KBM-7 (cell line): ENCODE measurements at places on chromosomes 11 and 22.

- peak; percentile 2 for DNase-seq
Observed at GRCh38 chr11:103257360-103257759, 148.1 kb downstream of the DYNC2H1 start.

DNA sequence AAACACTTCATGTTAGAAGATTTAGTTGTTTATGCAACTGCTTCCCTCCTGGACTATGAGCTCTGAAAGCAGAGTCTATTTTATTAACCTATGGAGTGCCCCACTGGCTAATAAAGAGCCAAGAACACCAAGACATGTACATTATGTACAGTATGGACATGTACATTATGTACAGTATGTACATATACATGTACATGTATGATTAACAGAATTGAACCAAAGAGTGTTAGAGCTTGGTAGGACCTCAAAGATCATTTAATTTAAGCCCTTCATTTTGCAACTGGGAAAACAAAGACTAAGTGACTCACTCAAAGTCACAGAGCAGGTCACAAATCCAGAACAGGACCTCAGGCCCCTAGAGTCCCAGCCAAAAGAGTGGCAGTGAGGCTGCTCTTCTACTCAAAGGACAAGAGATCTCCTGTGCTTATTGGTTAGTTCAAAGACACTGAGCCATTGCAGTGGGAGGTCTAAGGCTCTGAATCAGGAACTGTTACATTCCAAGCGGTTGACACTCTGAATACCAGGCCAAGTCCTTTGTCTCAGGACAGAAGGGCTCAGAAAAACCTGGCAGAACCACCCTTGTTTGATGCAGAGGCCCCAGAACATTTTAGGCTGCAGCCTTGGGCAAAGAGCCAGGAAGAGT lies 103.8 kb downstream of the FAM168A start:
- no peak for DNase-seq

DNA sequence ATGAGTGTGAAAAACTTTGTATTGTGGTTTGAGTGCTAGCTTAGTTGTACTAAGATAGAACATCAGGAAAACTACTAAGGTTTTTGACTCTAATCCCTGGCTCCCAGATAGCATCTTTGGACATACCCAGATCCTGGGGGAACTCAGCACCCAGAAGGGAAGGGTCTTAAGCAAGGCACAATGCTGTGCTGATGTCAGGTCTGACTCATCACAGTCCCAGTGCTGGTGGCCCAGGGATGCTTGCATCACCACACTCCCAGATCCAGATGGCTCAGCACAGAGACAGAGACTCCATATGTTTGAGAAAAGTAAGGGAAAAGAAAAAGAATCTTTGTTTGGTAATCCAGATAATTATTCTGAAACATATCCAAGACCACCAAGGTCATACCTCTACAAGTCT lies 18.3 kb upstream of the OR56A3 start:
- no peak for DNase-seq

GRCh38 chr22:29716814-29717545 lies 2.8 kb upstream of the CABP7 start:
- DNase-seq: peak; percentile 55

DNA sequence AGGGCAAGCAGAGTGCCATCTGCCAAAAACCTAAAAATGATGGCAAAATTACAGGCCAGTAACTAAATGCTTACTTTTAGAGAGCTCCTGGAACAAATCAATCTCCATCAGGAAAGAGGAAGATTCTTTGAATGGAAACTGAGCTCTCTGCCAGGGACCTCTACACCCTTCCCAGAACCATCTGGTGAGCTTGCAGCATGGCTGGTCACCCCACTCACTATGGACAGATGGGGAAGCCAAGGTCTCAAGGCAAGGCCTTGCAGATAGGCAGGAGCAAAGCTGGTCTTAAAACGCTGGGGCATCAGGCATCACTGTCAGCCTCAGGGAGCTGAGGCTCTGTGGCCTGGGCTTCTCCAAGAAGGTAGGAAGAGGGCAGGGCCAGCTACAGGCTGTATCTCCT lies 36.2 kb downstream of the SERGEF start:
- DNase-seq: no peak

DNA sequence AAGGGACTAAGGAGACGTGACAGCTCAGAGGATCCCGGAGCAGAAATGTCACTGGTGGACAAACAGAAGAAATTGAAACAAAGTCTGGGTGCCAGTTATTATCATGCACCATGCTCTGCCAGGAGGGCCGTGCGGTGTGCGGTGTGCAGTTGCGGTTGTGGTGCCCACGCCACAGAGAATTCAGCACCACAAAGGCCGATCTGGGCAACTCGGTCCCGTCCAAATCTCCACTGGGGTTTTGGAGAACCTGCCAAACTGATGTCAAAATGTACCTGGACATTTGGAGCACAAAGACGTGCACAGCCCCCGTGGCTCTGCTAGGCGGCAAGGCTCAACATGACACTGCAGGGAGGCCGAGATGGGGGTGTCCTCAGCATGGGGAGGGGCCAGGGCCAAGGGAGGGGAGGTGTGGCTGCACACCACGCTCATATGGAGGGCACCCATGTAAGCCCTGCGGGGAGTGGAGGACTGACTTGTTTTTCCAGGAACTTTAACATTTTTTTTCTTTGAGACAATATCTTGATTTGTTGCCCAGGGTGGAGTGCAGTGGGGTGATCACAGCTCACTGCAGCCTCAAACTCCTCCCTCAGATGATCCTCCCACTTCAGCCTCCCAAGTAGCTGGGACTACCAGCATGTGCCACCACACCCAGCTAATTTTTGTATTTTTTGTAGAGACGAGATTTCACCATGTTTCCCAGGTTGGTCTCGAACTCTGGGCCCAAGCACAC lies 39.4 kb downstream of the GNB1L start:
- no peak for DNase-seq

DNA sequence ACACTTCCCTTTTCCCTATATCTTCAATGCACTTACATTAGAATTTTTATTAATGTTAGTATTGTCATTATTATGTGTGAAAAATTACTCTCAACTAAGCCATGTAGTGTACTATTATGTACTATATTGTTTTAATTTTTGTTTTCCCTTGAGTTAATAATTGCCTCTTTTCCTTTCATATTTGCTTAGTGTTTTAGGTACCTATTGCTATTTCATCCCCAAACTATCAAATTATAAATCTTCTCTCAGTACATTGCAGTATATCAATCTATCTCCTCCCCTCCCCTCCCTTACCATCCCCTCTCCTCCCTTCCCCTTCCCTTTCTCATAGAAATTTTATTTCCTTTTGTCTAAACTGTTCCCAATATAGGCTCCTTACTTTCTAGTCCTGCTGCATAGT lies 12.8 kb upstream of the TENM4 start:
- no peak for DNase-seq

DNA sequence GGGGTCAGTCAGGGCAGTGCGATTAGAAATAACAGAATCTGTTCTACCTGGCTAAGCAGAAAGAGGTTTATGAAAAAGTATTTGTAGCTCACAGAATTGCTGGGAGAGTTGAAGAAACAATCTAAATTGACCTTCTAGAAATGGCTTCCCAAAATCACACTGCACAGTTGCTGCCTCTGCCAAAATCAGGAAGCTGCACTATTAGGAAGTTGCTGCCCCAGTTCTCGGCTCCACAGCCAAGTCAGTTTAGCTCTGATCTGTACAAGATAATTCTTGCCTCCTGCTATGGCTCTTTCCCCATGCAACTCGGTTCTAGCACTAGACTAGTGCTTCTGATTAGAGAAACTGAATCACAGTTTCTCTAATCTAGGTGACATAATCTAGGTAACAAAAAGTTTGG lies 16.0 kb upstream of the CCDC90B start:
- DNase-seq: no peak

GRCh38 chr11:88016392-88017170 lies 158.7 kb downstream of the RAB38 start:
- peak; percentile 73 for DNase-seq

GRCh38 chr22:23698094-23698493 lies 7.3 kb downstream of the RGL4 start:
- DNase-seq: no peak

DNA sequence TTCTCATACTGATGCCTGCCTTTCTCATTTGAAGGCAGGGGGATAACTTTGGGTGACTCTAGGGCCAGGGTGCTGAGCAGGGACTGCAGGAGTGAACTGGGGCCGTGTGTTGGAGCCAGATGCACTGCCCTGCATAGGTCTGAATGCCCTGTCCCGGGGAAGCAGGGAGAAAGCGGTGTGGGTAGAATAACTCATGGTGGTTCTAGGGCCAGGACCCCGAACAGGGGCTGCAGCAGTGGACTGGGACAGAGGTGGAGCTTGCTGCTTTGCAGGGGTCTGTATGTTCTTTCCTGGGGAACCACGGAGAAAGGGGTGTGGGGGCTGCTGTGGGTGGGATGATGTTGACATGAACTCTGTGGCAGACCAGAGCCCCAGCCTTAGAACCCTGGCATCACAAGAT lies 52.9 kb downstream of the GAB4 start:
- DNase-seq: no peak

- no peak for DNase-seq
Observed at GRCh38 chr11:118167906-118168305, 8.5 kb downstream of the SCN2B start.

DNA sequence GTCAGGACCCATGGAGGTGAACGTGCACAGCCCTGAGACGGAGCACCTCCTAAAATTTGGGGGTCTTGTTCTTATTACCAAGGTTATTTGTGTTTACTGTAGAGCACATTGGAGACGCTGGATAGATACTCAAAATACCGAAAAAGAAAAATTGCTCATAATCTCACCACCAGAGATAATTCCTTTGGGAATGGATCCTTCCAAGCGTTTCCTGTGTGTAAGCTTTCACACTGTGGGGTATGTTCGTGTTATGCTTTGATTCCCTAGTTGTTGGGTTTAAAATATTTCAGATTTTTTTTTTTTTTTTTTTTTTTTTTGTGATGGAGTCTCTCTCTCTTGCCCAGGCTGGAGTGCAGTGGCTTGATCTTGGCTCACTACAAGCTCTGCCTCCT lies 14.1 kb upstream of the MRGPRD start:
- DNase-seq: no peak

DNA sequence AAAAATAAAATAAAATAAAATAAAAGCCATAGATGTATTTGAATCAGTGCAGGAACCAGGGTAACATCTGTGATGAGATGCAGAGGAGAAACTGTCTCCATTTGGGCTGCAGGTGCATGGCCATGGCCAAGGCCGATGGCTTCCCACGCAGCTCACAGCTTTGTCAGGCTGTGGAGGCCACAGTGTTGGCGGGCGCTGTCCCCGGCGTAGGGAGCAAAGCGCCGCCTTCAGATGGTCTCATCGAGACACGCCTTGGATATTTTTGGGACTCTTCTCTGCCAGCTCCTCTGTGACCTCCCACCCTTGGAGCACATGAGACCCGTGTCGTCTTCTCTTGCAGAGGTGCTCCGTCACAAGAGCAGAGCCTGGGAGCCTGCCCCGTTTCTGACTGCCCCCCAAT lies 38.6 kb downstream of the MUC6 start:
- DNase-seq: no peak

DNA sequence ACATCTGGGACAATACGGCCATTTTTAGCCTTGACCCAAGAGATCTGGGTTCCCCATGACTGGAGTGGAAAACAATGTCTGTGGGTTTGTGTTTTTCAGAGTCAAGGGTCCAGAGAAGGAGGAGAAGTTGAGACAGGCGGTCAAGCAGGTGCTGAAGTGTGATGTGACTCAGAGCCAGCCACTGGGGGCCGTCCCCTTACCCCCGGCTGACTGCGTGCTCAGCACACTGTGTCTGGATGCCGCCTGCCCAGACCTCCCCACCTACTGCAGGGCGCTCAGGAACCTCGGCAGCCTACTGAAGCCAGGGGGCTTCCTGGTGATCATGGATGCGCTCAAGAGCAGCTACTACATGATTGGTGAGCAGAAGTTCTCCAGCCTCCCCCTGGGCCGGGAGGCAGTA lies 15.7 kb downstream of the NNMT start:
- no peak for DNase-seq

DNA sequence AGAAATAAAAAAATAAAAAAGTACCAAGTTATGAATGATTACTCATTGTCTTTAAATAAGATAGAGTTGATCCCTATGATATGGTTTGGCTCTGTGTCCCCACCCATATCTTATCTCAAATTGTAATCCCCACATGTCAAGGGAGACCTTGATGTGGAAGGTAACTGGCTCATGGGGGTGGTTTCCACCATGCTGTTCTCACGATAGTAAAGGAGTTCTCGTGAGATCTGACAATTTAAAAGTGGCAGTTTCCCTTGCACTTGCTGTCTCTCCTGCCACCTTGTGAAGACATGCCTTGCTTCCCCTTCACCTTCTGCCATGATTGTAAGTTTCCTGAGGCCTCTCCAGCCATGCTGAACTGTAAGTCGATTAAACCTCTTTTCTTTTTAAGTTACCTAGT lies 18.8 kb downstream of the QSER1 start:
- no peak for DNase-seq

- no peak for DNase-seq
Observed at GRCh38 chr22:26672060-26672471, 14.7 kb downstream of the MIAT start.

DNA sequence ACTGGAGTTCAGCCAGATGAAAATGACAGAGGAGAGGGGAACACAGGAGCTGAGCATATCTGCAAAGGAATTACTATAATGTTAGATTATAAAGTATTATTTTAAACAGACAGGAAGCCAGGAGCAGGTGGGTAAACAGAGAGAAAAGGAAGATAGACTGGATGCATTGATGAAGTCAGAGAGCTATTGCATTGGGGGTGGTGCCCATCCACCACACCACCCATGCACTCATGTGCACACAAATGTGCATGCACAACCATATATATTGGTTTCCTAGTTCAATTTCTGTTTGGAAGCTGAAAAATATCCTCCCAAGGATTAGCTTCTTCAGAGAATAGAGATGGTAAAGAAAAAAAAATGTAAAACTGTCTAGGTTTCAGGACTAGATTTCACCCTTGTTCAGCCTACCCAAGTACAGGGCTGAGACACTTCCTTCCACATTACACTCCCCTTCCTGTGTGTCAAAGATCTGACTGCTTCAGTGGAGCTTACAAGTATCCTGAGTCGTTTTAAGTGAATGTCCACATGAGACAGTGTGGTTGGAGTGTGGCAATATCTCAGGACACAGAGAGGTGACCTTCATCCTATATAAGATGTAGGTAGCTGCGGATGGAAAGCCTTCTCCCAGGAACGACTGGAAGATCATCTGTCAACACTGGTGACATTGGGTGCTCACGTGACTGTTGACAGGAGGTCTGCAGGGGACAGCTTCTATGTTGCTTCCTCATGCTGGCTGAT lies 12.2 kb upstream of the SMPD1 start:
- peak; percentile 70 for DNase-seq

- no peak for DNase-seq
Observed at GRCh38 chr11:19447150-19447566, 206.4 kb upstream of the E2F8 start.

GRCh38 chr11:94895451-94895850 lies 77.9 kb downstream of the CWC15 start:
- DNase-seq: no peak
